GM23338 (cell line): ENCODE measurements at places on chromosomes 2 and 18. TPM values are rescaled to one million over a fixed set of nuclear protein-coding genes. Genes with fewer than 3 reads are reported as not detected.

- no peak for DNase-seq
Measured at GRCh38 chr2:136985044-136985443, 219.7 kb downstream of the THSD7B start.

DNA sequence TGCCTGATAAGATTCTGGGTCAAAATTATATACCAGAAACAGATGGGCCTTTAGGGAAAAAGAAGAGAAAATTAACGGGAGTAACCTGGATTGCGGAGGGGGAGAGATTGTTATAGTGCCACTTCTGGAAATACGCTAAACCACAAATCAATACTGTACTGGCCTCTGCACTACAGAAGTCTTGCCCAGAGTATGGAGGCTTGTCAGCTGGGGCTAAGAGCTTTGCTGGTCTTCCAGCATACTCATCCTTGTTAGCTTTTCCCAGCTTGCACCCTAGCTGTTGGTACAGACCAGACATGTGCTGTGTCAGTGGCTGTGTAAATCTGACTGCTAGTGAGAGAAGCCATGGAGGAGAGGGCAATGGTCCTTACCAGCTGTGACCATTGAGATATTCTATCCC is 8.9 kb downstream of the AGBL5 start:
- no peak for DNase-seq

DNA sequence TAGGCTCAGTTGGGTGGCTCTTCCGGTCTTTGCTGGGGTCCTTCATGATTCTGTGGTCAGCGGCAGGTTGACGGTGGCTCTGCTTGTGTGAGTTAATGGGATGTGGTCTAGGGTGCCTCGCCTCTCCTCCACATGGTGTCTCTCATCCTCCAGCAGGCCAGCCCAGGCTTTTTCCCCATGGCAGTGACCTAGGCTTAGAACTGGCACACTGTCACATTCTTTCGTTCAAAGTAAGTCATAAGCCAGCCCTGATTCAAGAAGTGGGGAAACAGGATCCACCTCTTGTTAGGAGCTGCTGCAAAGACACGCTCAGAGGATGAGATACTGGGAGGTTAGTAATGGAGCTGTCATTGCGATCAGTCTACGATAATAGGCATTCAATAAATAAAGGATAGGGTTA is 46.0 kb upstream of the CTIF start:
- DNase-seq: no peak

DNA sequence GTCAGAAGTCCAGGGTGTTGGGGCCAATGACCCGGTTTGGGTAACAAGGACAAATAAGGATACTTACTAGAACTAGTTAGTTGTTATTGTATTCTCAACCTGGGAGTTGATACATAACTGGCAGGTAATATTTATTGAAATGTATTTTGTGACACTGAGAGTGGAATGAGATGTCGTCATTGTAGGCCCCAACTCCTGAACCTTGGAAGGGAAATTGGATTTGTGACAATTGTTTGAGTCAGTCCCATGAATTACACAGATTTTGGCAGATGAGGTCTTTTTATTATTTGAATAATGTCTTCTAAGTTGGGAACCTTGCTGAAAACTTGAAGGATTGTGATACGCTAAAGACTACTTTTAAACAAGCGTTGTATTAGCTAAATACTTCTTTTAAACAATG is 5.1 kb downstream of the TIMM21 start:
- DNase-seq: no peak

DNA sequence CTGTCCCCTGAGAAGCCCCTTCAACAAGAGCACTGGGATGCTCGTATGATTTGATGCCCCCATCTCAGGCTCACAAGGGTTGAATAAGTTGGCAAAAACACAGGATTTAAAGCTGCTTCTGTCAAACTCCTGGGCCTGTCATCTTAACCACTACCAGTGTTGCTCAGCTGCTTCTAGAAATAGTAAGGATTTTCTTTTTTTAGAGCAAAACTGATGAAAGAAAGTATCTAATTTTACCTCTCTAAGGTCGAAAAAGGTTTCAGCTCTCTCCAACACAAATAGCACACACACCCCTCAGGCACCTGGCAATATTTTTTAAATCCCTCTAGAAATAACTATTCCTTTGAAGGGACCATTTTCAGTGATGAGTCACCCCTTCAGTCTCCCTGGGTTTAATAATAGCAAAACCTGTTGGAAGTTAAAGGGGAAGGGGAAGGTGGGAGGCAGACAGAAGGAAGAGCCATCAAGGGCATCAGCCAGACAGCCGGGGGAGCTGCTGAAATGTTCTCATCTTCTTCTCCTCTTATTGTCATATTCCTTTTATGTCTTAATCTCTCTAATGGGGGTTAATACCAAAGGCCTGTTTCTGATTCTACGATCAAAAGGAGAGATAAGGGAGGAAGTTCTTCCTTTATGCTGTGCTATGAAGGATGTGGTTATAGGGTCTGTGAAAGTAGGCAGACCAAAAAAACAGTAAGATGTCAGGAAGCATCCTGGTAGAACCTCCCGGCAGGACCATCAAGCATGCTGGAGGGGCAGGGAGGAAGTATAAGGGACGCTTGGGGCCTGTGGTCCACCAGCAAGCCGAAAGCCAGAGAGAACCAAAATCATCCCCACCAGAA is 31.9 kb upstream of the SLC35G4 start:
- DNase-seq: no peak

- peak; percentile 86 for DNase-seq
Measured at GRCh38 chr2:37205689-37206341, 9.5 kb downstream of the CEBPZOS start.

DNA sequence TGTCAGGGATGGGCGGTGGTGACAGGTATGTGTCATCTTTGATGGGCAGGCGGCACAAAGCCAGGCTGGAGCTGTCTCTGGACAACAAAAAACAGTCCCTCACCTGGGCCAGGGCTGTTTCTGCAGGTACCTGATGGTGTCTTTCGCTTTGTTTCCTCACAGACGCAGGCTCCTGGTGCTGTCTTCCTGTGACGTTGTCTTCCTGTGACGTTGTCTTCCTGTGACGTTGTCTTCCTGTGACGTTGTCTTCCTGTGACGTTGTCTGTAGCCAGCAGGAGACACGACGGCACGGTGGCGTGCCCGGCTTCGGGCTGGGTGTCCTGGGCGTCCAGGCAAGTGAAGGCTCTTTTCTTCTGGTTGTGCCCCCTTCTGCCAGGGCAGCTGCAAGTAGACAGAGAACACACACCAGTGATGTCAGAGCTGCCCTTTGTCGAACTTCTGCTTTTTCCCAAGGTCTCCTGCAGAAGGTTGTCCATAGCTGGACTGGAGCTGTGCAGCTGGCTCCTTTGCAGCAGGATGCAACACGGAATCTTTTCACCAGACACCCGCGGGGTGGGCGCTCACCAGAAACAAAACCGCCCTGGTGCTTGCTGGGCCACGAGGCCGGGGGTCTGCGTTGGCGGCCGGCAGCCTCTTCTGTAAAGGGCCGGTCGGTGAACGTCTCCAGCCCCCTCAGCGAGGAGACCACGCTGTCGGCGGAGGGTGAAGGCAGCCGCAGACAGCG is 21.1 kb downstream of the GPR35 start:
- no peak for DNase-seq

DNA sequence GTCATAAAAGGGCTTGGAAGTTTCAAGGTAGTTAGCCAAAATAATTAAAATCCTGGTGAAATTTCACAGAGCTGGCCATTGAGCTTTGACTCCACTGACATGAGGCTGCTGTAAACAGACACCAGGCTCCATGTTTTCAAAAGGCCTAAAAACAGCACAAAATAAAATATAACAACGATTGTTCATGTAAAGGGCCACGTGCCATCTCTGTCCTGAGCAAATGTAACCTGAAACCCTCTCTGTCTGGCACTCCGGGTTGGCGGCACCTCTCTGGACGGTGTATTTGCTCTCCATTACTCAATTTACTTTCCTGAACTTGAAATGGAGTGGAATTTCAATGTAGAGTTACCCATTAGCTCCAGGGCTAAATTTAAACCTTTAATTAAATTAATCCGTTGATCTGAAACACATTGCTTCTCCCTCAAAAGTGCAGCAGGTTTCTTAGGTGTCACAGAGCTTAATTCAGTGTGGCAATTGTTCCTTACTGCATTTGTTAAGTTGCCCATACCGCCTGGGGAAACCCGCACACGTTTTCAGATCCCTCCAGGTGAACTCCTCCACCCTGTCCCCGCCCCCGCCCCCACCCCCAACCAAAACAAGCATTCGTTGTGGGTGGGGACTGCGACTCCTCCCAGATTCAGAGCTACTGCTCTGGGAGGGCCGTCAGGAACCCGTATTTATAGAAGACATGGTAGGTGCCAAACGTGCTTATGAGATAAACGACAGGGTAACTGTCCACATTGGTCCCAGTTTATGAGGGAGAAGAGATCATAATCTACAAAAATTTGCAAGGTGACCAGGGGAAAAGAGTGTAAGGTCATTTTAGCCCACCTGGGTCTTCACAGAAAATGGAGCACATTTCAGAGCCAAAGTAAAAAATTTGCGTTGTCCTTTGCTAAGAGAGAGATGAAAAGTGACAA is 1.2 kb upstream of the CABLES1 start:
- peak; percentile 90 for DNase-seq

DNA sequence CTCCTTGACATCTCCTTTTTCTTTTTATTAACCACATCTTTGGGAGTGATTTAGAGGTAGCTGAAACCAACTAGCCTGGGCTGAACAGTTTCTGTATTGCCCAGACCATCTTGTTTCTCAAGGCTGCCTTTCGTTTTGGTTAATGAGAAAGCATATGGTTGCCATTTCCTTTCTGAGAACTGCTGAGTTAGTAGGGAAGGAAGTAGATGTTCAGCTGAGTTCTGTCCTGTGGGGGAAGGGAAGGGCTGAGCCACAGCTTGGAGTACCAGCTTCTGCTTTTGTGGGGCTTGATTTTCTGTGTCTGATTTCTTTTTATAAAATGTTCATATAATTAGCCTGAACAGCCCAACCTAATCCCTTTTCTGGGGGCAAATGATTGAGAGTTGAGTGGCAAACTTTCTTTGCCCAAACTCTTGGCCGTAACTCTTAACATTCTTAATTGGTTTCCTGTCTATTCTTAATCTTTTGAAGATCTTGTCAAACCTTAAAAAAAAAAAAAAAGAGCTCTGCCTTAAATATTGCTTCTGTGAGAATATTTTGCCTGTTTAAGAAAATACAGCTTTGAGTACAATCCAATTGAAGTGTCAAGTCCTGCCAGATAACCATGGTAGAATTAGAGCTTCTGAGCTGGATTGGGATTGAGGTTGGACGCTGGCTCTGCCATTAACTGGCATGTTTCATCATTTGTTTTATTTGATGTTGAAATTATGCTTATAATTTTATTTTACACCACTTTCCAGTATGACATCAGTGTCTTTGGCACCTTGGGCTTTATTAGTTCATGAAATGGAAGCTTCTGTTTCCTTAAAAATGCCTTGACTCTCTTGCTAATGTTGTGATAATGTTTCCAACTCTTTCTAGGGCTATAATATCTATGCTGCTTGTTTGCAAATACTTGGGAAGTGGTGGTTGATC is 1.9 kb upstream of the NABP1 start:
- peak; percentile 19 for DNase-seq

- DNase-seq: no peak
Measured at GRCh38 chr18:32389858-32390257, 80.8 kb downstream of the GAREM1 start.

DNA sequence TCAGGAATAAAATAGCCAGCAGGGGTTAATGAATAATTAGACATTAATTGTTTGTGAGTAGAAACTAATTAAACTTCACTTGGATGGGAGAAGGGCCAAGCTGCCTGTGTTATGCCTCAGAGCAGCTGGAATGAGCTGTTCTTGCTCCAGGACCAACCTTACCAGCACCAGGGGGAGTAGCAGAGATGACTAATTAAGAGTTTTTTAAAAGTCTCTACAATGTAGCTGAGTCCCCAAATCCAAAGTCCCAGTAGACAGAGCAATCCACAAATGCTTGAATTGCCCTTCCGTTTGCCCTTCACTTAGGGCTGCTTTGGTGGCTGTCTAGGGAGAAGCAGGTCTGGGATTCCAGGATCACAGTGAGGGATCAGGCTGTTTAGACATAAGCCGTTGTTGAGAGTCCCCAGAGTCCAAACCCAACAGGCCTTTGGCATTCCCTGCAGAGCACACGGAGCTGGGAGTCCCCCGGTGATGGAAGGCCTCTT is 59.4 kb downstream of the RHOB start:
- peak; percentile 26 for DNase-seq

DNA sequence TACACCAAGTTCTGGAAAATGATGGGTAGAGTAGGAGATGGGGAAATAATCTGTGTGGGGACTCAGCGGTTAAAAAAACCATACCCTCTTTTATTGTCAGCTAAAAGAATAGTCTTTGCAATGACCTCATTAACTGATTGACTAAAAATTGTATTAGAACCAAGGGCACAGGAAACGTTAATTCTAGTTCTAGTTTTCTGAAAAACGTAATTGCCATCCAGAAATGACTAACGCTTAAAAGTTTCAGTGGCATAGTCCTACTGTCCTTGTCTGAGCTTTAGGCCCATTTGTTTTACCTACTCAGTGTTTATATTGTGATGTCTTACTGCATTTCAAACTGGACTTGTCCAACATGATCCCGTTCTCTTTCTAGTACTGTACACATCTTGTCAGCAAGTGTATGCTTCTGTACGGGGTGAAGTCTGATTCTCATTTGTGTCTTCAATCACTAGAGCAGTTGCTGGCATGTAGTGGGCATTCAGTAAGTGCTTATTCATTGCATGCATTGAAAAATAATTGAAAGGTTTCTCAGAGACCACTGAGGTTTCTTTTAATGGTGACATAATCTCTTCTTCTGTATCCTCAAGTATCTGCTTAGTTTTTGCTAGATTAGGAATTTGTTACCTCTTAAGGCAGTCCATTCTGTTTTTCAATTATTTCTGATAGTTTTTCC is 81.5 kb downstream of the ZNF407 start:
- no peak for DNase-seq

GRCh38 chr2:70733646-70734180 is 34.3 kb downstream of the ADD2 start:
- DNase-seq: peak; percentile 48

- DNase-seq: no peak
Measured at GRCh38 chr2:79139423-79139822, 19.1 kb downstream of the REG1A start.

DNA sequence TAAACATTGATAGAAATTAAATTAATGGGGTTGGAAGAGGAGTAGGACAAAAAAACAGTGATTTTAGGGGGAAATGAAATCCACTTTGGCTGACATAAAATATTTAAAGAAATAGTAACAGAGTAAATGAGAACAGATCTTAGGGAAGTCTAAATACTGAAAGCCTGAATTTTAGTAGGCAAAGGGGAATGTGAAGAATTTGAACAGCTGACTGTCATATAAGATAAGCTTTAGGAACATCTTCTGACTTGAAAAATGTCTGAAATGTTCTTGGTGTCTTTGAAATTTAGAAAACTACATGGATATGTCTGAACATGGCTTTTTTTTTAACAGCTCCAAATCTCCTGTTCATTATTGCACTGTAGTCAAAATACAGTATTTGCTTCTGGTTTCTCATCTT is 150.3 kb downstream of the CALCRL start:
- no peak for DNase-seq

- no peak for DNase-seq
Measured at GRCh38 chr2:241896746-241897201, 27.2 kb downstream of the RTP5 start.

STPG4 gene
- 0.28 TPM in 1 of 2 replicates, not detected in the other for total RNA-seq

FLACC1 gene
- total RNA-seq: 0.10 TPM in 1 of 2 replicates, not detected in the other

RNF152 gene
- total RNA-seq: 2.9 and 7.9 TPM in 2 replicates

TFCP2L1 gene
- 4.5 and 6.4 TPM in 2 replicates for total RNA-seq

SNTG2 gene
- total RNA-seq: 56.0 and 60.4 TPM in 2 replicates

SERPINB12 gene
- total RNA-seq: not detected in 2 replicates

MRO gene
- total RNA-seq: 0.80 and 2.0 TPM in 2 replicates

SH3RF3 gene
- 0.63 and 1.2 TPM in 2 replicates for total RNA-seq

MC2R gene
- not detected in 2 replicates for total RNA-seq

TMEM237 gene
- total RNA-seq: 42.0 and 57.7 TPM in 2 replicates

SRD5A2 gene
- total RNA-seq: 0.03 TPM in 1 of 2 replicates, not detected in the other

RNF25 gene
- 18.3 and 22.1 TPM in 2 replicates for total RNA-seq

AQP4 gene
- total RNA-seq: 2.8 and 3.8 TPM in 2 replicates
